ENCODE measurements at places on chromosomes 1 and 21. TPM values are rescaled to one million over a fixed set of nuclear protein-coding genes. Genes with fewer than 3 reads are reported as not detected.

NFASC gene
- 19.5 TPM for total RNA-seq

GRCh38 chr21:32920474-32920873, 105.3 kb upstream of the OLIG2 start:
- no peaks in the 10 kb centered on the region for H3K27me3 ChIP-seq
- no peak overlapping the region for H3K27ac ChIP-seq
- DNase-seq = no peak

HAO2 gene
- 0.66 TPM for total RNA-seq

NBPF10 gene
- total RNA-seq = 1.3 TPM

PLA2G5 gene
- 0.88 TPM for total RNA-seq

GRCh38 chr1:86146566-86146965, 10.0 kb downstream of the COL24A1 start:
- no peak for DNase-seq
- no peak overlapping the region for H3K4me3 ChIP-seq
- H3K27me3 ChIP-seq = no peaks in the 10 kb centered on the region
- H3K36me3 ChIP-seq = no peaks in the 10 kb centered on the region

DNA sequence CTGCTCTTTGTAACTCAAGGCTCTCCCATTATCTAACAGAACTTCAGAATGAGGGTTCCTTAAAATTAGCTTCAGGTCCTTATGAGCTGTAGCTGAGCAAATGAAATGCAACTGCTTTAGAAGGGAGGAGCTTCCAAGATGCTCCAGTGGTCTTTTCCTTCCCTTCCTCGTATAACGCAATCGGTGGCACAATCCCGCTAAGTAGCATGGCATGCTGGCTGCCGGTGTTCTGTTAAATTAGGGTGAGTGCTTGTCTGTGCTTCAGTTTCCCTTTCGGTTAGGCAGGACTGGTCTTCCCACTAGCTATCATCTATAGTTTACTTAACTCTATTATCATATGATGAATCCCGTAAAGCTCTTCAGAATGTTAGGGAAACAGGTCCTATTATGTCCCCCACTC, 917 bp downstream of the KIAA0040 start:
- H3K27me3 ChIP-seq = no peaks in the 10 kb centered on the region
- no peak for DNase-seq
- no peaks in the 10 kb centered on the region for H3K4me1 ChIP-seq
- peak overlapping the region; percentile 97 for H3K27ac ChIP-seq

TFF2 gene
- not detected for total RNA-seq

DNA sequence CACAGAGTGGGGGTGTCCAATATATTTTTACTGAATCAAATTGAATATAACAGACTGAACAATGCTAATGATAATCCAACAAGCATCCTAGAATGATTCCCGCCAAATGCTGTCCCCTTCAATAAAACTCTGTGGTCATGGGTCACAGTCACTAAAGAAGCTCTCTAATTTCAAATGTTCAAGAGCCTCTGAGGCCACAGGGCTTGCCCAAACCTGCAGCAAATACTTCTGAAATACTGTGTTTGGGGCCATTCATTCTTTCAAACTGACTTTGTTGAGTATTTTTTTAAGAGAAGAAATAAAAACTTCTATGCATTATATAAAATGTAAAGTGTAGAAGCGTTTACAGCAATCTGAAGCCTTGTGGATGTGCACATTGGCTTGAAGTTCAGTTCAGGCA, 7.6 kb upstream of the BEND5 start:
- no peak for DNase-seq
- H3K4me1 ChIP-seq = no peaks in the 10 kb centered on the region
- H3K27ac ChIP-seq = no peak overlapping the region
- no peak overlapping the region for H3K4me3 ChIP-seq
- no peaks in the 10 kb centered on the region for H3K36me3 ChIP-seq

- no peaks in the 10 kb centered on the region for H3K27me3 ChIP-seq
- no peak overlapping the region for H3K4me3 ChIP-seq
- no peaks in the 10 kb centered on the region for H3K36me3 ChIP-seq
- H3K4me1 ChIP-seq = no peaks in the 10 kb centered on the region
- DNase-seq = no peak
Observed at GRCh38 chr1:29129916-29130315, 6.2 kb upstream of the TMEM200B start.

- no peak overlapping the region for H3K4me3 ChIP-seq
- no peaks in the 10 kb centered on the region for H3K27me3 ChIP-seq
- H3K36me3 ChIP-seq = no peaks in the 10 kb centered on the region
Observed at GRCh38 chr1:66253330-66253921, 280.5 kb upstream of the SGIP1 start.

GRCh38 chr1:53121319-53122172, 20.9 kb downstream of the SLC1A7 start:
- no peaks in the 10 kb centered on the region for H3K27me3 ChIP-seq
- H3K36me3 ChIP-seq = no peaks in the 10 kb centered on the region
- DNase-seq = no peak
- peak overlapping the region; percentile 93 for H3K27ac ChIP-seq

HP1BP3 gene
- 281 TPM for total RNA-seq
